Mucosa of gallbladder (tissue), 1 donor: ENCODE measurements at places on chromosomes 1 and 21. TPM values are rescaled to one million over a fixed set of nuclear protein-coding genes. Genes with fewer than 3 reads are reported as not detected.
A peak's percentile ranks its signal among the peaks of the same experiment; 100 is the strongest.

The CFHR5 gene
- total RNA-seq: not detected

The AKR7A3 gene
- total RNA-seq: 390 TPM

- DNase-seq: no peak
These were observed 18.0 kb upstream of the YTHDF2 start for GRCh38 chr1:28718586-28719331.

The TRIM67 gene
- total RNA-seq: 0.03 TPM

The LCE4A gene
- total RNA-seq: not detected

GRCh38 chr1:64839732-64840405 lies 95.0 kb downstream of the RAVER2 start:
- no peak for DNase-seq

The FMO3 gene
- 0.86 TPM for total RNA-seq

DNA sequence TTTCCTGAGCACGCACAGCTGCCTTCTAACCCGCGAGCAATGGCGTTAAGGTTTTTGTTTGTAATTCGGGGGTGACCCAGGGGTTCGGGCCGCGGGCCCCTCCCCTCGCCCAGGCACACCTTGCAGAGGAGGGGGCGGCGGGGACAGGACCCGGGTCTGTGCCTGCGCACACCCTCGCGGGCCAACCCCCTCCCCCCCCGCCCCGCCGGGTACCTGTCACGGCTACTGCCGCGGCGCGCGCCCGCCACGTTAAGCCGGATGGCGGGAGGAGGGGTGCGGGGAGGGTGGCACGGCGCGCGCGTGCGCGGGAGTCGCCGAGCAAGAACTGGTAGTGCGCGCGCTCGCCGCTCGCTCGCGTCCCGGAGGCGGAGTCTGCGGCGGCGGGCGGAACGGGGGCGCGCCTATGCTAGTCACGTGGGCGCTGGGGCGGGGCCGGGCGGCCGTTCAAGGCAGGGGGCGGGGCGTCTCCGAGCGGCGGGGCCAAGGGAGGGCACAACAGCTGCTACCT lies at the start of gene TPTE:
Gene TPTE, plus strand, starts transcription at position 493 of the 508 bp plus-strand sequence. CDS start 17,141 bp downstream, outside the sequence.
- DNase-seq: no peak

The FHL3 gene
- total RNA-seq: 11.2 TPM

The KIF17 gene
- 4.7 TPM for total RNA-seq

The NEXN gene
- 36.5 TPM for total RNA-seq

The KRTAP11-1 gene
- 0.23 TPM for total RNA-seq

GRCh38 chr1:16294219-16295212 lies 57.5 kb upstream of the CPLANE2 start:
- DNase-seq: no peak

DNA sequence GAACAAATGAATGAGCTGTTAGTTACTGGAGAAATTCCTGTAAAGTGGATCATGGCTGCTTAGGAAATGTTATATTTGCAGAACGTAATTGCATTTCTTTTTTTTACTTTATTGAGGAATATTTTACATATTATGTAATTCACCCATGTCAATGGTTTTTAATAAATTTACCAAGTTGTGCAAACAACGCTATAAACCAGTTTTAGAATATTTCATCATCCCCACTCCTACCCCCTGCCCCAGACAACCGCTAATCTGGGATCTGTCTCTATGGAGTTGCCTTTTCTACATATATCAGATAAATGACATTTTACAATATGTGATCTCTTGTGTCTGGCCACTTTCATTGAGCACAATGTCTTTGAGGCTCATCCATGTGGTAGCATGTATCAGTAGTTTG lies 4.3 kb upstream of the IFFO2 start:
- DNase-seq: no peak

- no peak for DNase-seq
These were observed 127.0 kb downstream of the LTN1 start for GRCh38 chr21:28865488-28866186.

DNA sequence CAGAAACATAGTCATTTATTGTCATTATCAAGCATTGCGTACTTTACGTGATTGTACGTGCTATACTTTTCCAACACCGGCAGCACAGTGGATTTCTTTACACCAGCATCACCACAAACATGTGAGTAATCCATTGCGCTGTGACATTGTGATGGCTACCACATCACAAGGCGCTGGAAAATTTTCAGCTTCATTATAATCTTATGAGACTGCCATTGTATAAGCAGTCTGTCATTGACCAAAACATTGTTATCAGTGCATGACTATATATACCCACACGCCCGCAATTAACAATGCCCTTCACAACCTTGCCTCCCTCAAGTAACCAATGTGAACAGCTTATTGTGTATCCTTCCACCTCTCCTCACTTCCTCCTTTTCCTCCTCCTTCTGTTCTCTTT lies 137.6 kb downstream of the ZZZ3 start:
- DNase-seq: no peak

The FRRS1 gene
- 22.5 TPM for total RNA-seq

- DNase-seq: no peak
These were observed 35.5 kb downstream of the C21orf91 start for GRCh38 chr21:17783481-17784179.

The GJA4 gene
- 9.0 TPM for total RNA-seq

GRCh38 chr1:203306089-203306964 lies 1.0 kb downstream of the BTG2 start:
- DNase-seq: peak; percentile 89

The LRRN2 gene
- total RNA-seq: 2.4 TPM

DNA sequence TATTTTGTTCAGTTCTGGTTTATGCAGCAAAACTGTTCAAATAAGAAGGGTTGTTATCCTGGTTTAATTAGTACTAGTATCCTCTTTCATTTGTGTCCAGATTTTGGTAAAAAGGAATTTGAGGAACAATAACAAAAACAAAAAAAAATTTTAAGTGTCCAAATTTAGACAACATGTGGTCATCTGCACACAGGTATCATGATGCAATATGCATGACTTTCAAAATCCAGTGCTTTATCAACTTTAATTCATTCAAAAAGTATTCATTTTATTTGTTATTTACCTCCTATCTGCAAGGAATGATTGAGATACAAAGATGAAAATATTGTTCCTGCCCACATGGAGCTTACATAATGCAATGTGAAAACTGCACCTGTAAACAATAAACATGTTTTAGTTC lies 16.7 kb upstream of the MAGI3 start:
- DNase-seq: no peak

DNA sequence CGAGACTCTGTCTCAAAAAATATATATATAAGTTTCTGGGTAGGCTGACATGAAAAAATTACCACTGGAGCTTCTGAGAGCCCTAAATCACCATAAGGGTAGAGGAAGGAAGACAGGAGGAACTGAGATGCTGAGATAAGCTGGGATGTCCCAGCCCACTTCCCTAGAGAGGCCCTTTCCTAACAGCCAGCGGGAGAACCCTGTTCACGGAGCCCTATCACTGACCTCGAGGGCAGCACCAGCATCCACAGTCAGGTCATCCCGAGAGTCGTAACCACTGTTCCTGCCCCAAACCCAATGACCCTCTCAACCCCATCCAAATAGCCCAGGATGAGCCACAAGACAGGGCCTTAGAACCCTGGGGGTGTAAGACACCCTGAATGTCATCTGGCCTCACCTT lies 77.5 kb downstream of the CD34 start:
- no peak for DNase-seq

- DNase-seq: no peak
These were observed 11.7 kb upstream of the EPHA2 start for GRCh38 chr1:16167331-16168143.

GRCh38 chr1:3069491-3070308 lies 697 bp downstream of the PRDM16 start:
- DNase-seq: peak; percentile 57

The GPR161 gene
- 13.9 TPM for total RNA-seq

DNA sequence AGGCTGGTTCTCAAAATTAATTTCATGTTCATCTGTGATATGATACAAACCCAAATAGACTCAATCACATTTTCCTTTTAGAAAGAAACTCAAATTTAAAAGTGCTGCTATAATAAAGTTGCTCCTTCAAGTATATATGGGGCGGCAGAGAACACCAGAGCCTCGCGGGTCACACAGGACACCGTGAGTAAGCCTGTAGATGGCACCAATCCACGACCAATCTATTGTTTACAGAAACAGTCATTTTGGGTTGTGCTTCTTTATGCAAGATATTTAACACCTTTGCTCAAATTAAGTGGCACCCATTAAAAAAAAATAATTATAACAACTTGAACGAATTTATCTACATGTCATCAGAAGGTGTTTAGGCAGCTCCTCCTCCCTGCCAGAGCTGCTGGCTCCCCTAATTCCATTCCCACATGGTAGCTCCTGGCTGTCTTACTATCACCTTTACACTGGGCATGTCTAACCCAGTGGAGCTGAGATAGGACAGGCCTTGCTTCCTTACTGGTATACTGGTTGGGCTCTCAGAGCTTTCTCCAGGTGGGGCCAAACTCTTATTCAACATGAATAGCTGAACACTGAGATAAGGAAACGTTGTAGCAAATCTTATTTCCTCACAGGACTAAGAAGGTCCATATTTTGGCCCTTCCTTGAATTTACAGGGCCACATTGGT lies 287.0 kb downstream of the SDCCAG8 start:
- no peak for DNase-seq

DNA sequence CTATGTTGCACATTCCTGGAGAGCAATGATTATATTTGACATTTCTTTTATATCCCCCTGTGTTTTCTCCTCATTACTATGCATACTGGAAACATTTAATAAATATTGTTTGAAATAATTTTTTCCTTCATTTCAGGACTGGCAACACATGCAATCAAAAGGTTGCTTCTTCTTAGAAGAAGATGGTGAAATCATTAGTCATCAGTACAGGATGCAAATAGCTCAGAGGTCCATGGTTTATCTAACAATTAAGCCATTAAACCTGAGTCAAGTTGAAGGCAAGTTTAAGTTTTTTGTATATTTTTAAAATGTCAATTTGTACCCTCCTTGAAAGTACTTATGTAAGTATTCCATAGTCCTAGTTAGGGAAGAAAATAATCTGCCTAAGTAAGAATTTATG lies 22.5 kb downstream of the EFCAB7 start:
- no peak for DNase-seq

DNA sequence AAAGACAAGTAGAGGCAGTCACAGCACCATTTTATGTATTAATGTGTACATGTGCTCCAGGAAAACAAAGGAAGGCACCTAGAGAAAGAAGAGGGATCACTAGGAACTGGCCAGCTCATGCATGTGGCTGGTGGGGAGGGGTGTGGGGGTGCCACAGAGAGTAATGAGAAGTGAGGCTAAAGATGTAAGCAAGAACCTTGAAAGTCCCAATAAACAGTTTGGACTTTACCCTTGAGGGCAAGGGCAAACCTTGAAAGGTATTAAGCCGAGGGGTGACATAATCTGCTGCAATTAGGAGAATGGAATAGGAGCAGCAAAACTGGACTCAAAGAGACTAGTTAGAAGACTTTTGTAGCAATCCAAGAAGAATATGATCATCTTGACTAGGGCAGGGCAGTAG lies 51.5 kb downstream of the ERI3 start:
- DNase-seq: no peak

GRCh38 chr21:33265664-33266049 lies 510 bp upstream of the IL10RB start:
- peak; percentile 54 for DNase-seq

The ZZZ3 gene
- 37.8 TPM for total RNA-seq

The GRIK3 gene
- 1.1 TPM for total RNA-seq

DNA sequence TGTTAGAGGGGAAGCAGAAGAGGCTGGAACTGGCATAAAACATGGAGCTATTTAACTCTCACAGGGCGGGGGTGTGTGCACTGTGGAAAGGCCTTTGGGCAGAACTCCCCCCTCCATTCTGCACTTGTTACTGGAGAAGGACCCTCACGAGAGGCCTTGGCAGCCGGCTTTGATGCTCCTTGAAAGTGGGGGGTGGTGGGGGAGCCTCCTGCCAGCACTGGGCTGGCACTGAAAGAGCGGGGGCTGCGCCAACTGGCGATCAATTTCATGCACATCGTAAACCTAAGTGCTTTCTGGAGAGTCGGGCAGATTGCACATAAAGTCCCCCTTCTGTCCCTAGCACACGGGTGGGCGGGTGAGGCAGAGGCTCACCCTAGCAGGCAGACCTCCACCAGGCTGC lies 28.9 kb downstream of the FOXO6 start:
- no peak for DNase-seq

DNA sequence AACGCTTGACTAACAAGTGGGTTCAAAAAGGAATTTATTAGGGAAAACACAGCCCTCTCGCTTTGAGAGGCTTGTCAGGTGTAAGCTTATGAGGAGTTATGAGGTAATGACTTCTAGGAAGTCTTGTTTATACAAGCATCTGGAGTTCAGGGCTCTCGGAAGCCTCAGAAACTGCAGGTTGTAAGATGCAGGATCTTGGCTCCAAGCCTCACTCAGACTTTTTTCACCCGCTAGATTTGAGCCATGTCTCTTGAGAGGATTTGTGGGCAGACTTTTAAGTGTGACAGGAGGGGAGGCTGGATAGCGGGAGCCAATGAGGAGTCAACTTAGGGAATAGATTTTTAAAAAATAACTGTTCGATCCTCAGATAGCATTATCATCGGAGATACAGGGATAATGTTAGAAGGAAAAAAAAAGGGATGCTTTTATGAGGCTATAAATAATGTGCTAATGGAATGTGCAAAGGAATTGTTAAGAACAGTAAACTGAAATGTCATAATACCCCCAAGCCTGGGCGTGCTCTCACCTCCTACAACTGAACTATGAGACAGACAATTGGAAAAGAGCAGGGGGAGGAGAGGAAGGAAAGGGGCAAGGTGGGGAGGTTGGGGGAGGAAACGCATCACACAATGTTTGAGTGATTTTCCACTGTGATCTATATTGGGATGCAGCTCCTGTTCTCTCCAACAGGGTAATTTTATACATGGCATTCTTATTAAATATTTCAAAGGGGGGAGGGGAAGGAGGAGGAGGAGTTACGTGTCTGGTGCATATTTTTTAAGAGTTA lies 107.4 kb upstream of the ESRRG start:
- DNase-seq: no peak

GRCh38 chr1:215160351-215160750 lies 77.8 kb downstream of the KCNK2 start:
- no peak for DNase-seq

- DNase-seq: no peak
These were observed 149.2 kb downstream of the PPIAL4G start for GRCh38 chr1:148333875-148334338.

GRCh38 chr1:225921734-225922709 lies 2.0 kb downstream of the PYCR2 start:
- DNase-seq: peak; percentile 36

The APOBEC4 gene
- not detected for total RNA-seq

The IL10 gene
- 1.4 TPM for total RNA-seq

DNA sequence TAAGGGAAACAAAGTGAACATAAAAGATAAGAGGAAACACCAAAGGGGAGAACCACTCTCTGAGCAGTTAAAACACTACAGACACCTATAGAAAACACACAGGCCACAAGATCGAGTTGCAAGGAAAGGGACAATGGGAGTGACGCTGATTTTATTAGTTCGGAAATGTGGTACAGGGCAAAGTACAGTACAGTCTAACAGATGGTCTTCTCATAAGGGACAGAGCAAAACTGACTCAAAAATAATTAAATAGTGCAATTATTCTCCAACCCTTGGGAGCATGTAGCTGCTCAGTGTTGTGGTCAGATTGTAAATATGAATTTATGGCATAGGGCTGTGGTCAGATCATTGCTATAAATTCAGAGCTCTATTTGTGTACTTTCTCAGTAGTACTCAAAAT lies 352.0 kb downstream of the USH2A start:
- no peak for DNase-seq
